Smooth muscle cell of the umbilical artery (primary cell): ENCODE measurements at places on chromosomes 16 and 17. TPM values are rescaled to one million over a fixed set of nuclear protein-coding genes. Genes with fewer than 3 reads are reported as not detected.

Gene AXIN2
- 0.59 and 0.97 TPM in 2 replicates for total RNA-seq

Gene SOST
- total RNA-seq = not detected in 2 replicates

Gene PITPNM3
- 0.30 and 0.78 TPM in 2 replicates for total RNA-seq

Gene CD79B
- total RNA-seq = not detected in 2 replicates

Gene ZACN
- under 0.01 TPM in 1 of 2 replicates, not detected in the other for total RNA-seq

Gene TNS4
- not detected in 2 replicates for total RNA-seq

Gene CLDN9
- not detected in 2 replicates for total RNA-seq

Gene MEIOB
- total RNA-seq = not detected in 2 replicates

Gene TMEM208
- total RNA-seq = 26.4 and 61.5 TPM in 2 replicates

Gene ITGA3
- 114 and 588 TPM in 2 replicates for total RNA-seq

Gene SLC16A3
- 359 and 382 TPM in 2 replicates for total RNA-seq

Gene MED31
- 7.8 and 9.5 TPM in 2 replicates for total RNA-seq

Gene TMEM100
- total RNA-seq = 0.23 TPM in 1 of 2 replicates, not detected in the other

Gene ELOB
- 124 and 257 TPM in 2 replicates for total RNA-seq

Gene MGAT5B
- 0.89 and 1.4 TPM in 2 replicates for total RNA-seq

Gene ABCC12
- not detected in 2 replicates for total RNA-seq

Gene DLX4
- not detected in 2 replicates for total RNA-seq

Gene ACSM5
- not detected in 2 replicates for total RNA-seq

Gene UTS2R
- not detected in 2 replicates for total RNA-seq

Gene RPS15A
- total RNA-seq = 951 and 2,615 TPM in 2 replicates

Gene TMC5
- not detected in 2 replicates for total RNA-seq

Gene NOD2
- total RNA-seq = under 0.01 TPM in 1 of 2 replicates, not detected in the other

Gene MYH3
- 1.2 and 1.5 TPM in 2 replicates for total RNA-seq

Gene XYLT1
- total RNA-seq = 83.9 and 109 TPM in 2 replicates

Gene C17orf100
- total RNA-seq = 0.55 and 0.59 TPM in 2 replicates

Gene CDH16
- not detected in 2 replicates for total RNA-seq

Gene MAP1LC3B
- 48.1 and 65.6 TPM in 2 replicates for total RNA-seq

Gene TMEM132E
- under 0.01 TPM in 1 of 2 replicates, not detected in the other for total RNA-seq

Gene C16orf74
- total RNA-seq = 11.6 and 12.6 TPM in 2 replicates

Gene WNT9B
- not detected in 2 replicates for total RNA-seq

Gene CCL4
- not detected in 2 replicates for total RNA-seq

Gene PRR35
- not detected in 2 replicates for total RNA-seq

Gene C17orf113
- total RNA-seq = under 0.01 and 0.09 TPM in 2 replicates

Gene P2RX5
- total RNA-seq = 2.5 and 2.7 TPM in 2 replicates

Gene TBC1D28
- not detected in 2 replicates for total RNA-seq

Gene SCGB1C2
- total RNA-seq = not detected in 2 replicates

Gene RPL13
- total RNA-seq = 1,126 and 2,057 TPM in 2 replicates

Gene CIAO3
- total RNA-seq = 21.5 and 28.8 TPM in 2 replicates

Gene KCTD2
- 12.2 and 20.9 TPM in 2 replicates for total RNA-seq

Gene ODAD4
- total RNA-seq = 0.30 and 0.37 TPM in 2 replicates

Gene HSD17B2
- total RNA-seq = 0.09 and 1.8 TPM in 2 replicates

Gene FKBP10
- 1,225 and 1,584 TPM in 2 replicates for total RNA-seq

Gene SSTR5
- not detected in 2 replicates for total RNA-seq

Gene ST6GALNAC1
- not detected in 2 replicates for total RNA-seq

Gene NFE2L1
- total RNA-seq = 233 and 532 TPM in 2 replicates

Gene KRTAP4-3
- total RNA-seq = not detected in 2 replicates

Gene SPNS1
- 25.2 and 26.4 TPM in 2 replicates for total RNA-seq

Gene MYCBPAP
- total RNA-seq = 0.59 and 0.74 TPM in 2 replicates

Gene SBK1
- 0.05 TPM in 1 of 2 replicates, not detected in the other for total RNA-seq

Gene SPHK1
- 42.5 and 101 TPM in 2 replicates for total RNA-seq

Gene ADGRG3
- total RNA-seq = not detected in 2 replicates

Gene KCNJ12
- total RNA-seq = 0.89 and 1.5 TPM in 2 replicates

Gene CCL2
- 149 and 224 TPM in 2 replicates for total RNA-seq

Gene ASPA
- 0.05 and 0.30 TPM in 2 replicates for total RNA-seq

Gene IGSF6
- total RNA-seq = not detected in 2 replicates

Gene MYH1
- under 0.01 and 0.09 TPM in 2 replicates for total RNA-seq

Gene KIFC3
- total RNA-seq = 69.2 and 87.7 TPM in 2 replicates

Gene RAC3
- total RNA-seq = 19.0 and 25.3 TPM in 2 replicates
